ENCODE measurements at places on chromosomes 5 and 9. TPM values are rescaled to one million over a fixed set of nuclear protein-coding genes. Genes with fewer than 3 reads are reported as not detected.

TMEFF1 gene
- total RNA-seq = 0.33 TPM

LHX3 gene
- total RNA-seq = not detected

NUDT12 gene
- total RNA-seq = 8.8 TPM

MAP1B gene
- 30.8 TPM for total RNA-seq

SPRY4 gene
- 11.5 TPM for total RNA-seq

All from mammary epithelial cell (primary cell).